ENCODE measurements at places on chromosomes 12 and 14.

- DNase-seq: no peak
These were observed 62.9 kb upstream of the LHX5 start for GRCh38 chr12:113534555-113534954.

DNA sequence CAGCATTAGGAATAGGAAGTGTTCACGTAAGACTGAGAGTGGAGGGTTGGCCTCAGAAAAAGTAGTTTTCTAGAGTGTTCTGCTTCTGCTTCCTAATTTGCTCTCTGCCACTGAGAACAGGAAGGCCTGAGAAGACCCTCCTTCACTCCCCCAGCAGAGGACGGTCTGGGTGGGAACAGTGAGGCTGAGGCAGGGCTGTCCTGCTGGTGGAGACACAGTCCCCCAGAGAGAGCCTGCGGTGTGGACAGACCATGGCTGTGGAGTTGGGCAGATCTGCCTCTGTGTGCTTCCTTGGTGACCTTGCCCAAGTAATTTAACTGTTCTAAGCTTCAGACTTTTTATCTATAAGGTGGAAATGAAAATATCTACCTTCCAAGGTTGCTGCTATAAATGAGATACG is 182.3 kb downstream of the DACT1 start:
- no peak for DNase-seq

DNA sequence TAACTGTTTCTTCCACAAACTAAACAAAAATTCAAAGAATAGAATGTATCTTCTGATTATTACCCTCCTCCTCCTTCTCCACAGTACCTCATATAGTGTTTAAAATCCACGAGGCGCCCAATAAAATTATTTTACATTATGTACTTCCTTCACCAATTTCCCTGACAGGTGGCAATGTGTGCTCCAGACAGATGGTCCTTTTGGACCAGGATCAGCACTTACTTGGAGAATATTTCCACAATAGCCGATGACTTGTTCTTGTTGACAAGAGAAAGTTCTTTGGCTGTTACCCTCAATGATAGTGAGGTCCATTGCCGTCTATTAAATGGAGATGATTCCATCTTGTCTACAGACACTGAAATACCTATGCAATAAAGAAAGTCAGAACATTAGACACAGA is 34.9 kb downstream of the LIMA1 start:
- DNase-seq: no peak

DNA sequence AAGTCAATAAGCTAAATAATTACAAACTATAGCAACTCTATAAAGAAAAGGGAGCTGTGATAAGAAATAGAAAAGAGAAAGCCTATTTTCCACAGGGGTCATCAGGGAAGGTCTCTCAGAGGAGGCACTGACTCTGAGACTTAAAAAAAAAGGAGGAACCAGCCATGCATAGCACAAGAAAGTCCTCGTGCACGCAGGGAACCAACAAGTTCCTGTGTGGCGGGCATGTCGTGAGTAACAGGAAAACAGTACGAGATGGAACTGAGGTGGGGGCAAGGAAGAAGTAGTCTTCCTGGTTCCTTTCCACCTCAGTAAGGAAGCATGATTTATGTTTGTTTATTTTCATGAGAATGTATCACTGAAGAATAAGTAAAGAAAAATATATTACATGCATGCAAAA is 367.0 kb upstream of the TMEM132C start:
- no peak for DNase-seq

- DNase-seq: no peak
These were observed 1095.2 kb downstream of the FSCB start for GRCh38 chr14:43411841-43412240.

GRCh38 chr14:54555651-54556050 is 11.3 kb upstream of the SAMD4A start:
- no peak for DNase-seq

DNA sequence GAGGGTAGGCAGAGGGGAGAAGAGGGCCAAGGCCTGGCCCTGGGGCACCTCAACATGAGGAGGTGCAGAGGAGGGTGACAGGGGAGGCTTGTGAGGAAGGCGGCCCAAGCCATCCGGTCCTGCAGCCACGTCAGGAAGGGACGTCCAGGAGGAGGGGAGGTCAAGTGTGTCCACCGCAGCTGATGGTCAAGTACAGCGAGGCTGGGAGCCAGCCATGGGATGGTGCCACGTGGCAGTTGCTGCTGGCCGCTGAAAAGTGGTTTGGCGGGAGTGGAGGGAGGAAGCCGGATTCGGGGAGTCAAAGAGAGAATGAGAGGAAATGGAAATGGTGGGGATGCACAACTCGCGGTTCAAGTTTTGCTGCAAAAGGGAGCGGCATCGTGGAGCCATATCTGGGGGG is 41.2 kb downstream of the PRIMA1 start:
- no peak for DNase-seq

DNA sequence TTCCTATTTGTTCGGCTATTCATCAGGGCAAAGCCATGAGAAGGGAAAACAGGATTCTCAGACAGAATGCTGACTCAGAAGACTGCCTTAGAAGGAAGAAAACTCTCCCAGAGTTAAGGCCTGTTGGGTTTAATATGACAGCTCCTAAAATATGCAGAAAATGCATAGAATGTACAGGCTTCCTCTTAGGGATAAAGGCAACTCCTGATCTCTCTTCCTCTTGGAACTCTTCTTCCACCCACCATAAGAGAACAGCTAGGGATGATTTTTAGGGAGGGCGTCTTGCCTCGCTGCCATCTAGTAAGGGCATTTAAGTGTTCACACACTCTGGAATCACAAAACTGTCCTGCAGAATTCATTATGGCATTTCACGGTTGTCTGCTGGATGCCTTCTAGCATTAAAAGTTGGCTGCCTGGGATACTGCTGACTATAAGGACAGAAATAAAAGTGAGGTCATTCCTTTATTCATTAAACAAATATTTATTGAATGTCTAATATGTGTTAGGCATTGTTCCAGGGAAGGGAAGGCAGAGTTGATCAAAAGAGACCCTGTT is 73.7 kb downstream of the DCAF5 start:
- DNase-seq: no peak

DNA sequence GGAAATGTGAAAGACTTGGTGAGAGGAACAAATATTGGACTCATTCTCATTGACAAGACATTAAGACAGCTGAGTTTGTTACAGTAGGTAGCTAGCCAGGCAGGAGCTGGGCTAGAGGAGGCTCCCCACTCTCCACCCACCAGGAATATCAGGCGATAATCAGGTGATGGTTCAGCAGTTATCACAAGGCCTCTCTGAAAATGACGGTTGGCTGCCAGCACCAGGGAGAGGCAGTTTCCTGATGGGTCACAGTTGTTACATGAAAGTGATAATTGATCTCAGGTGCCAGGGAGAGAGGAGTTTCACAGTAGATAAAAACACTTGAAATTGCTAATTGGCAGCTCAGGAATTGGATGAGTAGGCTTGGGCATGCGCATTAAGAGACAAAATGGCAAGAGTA is 116.5 kb downstream of the TMTC2 start:
- DNase-seq: no peak

DNA sequence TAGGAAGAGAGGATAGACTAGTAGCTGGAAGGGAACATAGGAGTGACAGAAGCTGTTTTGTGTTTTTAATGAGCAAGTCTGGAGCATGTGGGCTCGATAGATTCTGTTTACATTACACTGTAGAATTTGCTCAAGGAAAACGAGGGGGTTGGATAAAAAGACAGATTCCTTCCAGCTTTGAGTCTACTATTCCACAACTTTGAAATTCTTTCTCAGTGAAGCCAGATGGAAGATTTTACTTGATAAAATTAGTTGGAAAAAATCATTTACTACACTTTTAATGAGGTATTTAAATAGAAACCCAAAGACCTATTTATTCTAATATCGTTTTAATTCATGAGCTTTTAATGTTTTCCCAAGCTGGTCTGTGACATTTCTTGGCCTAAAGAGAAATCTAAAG is 19.5 kb upstream of the EPS8 start:
- no peak for DNase-seq

- no peak for DNase-seq
These were observed 16.7 kb downstream of the STK38L start for GRCh38 chr12:27260746-27261145.

- DNase-seq: no peak
These were observed 21.5 kb downstream of the JAG2 start for GRCh38 chr14:105146976-105147635.

GRCh38 chr14:26538176-26538575 is 59.7 kb downstream of the NOVA1 start:
- no peak for DNase-seq

DNA sequence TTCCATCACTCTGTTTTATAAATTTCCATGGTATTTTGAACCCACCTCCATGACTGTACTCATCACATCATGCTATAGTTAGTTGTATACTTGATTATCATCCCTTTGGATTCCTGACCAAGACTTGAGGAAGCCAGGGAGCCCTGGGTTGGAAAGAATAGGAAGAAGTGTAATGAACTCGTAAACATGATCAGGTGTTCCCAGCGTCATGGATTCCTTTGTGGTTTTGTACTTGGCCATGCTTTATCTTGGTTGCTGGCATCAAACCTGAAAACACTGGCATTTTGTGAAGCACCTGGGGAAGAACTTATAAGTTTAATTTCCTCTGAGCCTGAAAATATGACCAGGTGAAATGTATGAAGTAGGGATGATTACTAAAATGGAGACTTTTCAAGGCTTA is 76.4 kb downstream of the CHST11 start:
- DNase-seq: no peak

DNA sequence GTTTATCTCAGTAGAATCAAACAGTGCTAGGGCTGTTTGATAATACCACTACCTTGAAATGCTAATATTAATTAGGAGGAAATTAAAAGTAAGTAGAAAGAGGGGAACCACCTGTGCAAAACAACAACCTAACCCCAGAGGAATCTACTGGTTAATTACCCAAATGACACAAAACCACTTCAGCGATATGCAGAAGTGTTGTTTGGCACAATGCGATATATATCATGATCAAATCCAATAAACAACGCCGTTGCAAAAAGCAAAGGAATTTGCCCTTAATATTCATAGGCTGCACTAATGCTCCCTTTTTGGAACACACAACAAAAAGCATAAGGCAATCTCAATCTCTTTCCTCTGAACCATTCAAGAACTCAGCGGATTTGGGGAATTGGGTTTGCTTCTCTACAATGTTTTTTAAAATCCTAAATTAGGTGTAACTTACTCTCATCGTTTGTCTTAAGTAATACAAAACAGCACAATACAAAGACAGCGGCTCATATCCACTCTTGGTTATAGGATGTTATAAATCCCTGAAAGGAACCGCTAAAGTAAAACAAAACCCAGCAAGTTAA is 1.5 kb downstream of the MAP4K5 start:
- DNase-seq: no peak

DNA sequence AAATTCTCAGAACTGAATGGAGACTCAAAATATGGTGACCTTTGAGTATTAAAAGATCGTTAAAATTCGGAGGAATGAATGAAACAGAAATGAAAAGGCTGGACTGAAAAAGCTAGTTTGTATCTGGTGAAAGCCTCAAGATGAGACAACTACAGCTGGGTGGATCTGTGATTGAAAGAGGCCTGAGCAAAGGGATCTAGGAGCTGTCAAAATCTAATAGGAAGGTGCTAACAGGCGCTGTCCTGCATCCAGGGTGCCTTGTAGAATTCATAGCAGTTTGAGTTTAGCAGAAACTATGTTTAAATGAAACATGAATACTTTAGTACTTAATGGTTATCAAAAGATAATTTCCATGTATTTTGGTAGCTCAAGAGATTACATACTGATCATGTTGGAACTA is 2.3 kb downstream of the YY1 start:
- DNase-seq: no peak

- no peak for DNase-seq
These were observed 15.7 kb upstream of the TMEM119 start for GRCh38 chr12:108613548-108613947.

GRCh38 chr12:92439420-92439805 is 263.4 kb upstream of the PLEKHG7 start:
- no peak for DNase-seq

GRCh38 chr12:94679554-94680195 is 29.3 kb upstream of the TMCC3 start:
- DNase-seq: no peak

- no peak for DNase-seq
These were observed 82.0 kb downstream of the ETV6 start for GRCh38 chr12:11731455-11731854.

GRCh38 chr12:39125566-39125965 is 220.2 kb upstream of the CPNE8 start:
- DNase-seq: no peak

- DNase-seq: no peak
These were observed 47.6 kb downstream of the FAM222A start for GRCh38 chr12:109760930-109761921.

DNA sequence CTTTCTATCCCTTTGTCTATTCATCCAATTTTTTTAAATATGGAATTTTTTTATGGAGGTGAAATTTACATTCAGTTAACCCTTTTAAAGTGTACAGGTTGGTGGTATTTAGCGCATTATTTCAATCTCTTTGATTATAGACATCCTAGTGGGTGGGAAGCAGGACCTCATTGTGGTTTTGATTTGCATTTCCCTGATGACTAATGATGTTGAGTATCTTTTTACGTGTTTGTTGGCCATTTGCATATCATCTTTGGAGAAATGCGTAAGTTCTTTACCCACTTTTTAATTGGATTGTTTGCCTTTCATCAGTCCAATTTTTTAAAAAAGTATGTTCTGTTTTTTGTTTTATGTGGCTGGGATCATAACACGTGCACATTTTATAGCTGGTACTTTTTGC is 20.8 kb downstream of the PAPLN start:
- DNase-seq: no peak

DNA sequence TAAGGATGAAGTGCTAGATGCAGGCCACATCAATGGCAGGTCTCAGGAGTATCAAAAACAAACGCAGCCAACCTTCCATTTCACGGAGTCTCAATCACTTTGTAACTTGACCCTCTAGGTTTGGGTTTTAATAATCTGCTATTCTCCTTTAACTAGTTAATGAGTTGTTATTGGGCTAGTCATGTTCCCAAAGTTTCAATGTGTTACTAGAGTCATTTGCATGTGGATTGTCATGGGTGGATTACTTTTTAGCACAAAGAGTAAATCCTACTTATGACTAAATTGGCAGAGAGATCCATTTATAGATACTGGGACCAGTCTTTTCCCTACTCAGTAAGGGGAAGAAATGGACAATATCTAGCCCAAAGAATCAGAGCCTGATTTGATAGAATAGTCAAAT is 151.0 kb downstream of the BCAT1 start:
- DNase-seq: no peak

DNA sequence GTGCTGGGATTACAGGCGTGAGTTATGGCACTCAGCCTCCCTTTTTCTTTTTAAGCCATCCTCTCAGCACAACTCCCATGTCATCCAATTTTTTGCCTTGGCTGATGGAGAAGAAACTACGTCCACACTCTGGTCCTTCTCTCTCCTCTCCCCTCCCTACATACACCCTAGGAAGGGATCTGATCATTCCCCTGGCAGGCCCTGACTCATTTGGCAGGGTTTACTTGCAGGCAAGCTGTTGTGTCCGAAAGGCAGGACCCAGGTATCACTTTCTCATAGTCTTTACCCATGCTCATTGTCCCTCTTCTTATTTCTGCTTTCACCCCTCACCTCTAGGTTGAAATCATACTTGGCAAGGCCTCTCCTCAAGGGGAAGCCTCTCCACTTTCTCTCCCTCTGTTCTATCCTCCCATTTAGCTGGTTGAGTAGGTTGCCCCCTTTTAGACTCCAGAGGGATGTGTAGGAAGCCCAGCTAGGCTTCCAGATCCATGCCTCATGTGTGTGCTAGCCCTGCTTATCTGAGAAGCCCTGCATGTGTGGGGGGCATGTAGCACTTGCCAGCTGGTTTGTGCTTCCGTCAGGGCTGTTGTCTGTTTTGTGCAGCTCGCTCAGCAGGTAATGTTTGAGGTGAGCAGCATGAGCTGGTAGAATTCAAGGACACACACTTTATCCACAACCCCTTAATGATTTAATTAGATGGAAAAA is 14.8 kb downstream of the GPR19 start:
- no peak for DNase-seq
